MCF 10A (cell line): ENCODE measurements at places on chromosomes 3 and 15.

DNA sequence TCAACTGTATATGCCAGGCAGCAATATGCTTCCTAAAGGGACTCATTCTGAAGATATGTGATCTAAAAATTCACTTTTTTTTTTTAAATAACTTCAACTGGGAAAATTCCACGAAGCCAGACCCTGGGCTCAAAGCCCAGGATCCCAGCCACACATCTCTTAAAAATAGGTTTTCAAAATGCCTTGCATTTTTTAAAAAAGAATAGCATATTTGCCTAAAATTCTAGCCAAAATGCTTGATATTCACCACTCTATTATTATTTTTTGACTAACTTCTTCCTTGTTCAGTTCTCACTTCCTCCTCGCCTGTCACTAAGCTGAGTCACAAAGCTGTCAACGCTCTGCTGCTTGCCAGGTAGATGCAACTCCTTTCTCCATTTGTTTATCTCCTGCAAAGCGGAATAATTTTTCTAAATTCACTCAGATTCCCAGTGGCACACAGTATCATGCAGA is 28.0 kb upstream of the VGLL4 start:
- peak; percentile 18 for DNase-seq

GRCh38 chr15:29747837-29748417 is 74.3 kb downstream of the TJP1 start:
- peak; percentile 30 for DNase-seq

- no peak for DNase-seq
Observed at GRCh38 chr15:97991972-97992541, 31.6 kb downstream of the ARRDC4 start.

GRCh38 chr15:51736751-51737521 is 519 bp downstream of the LYSMD2 start:
- peak; percentile 56 for DNase-seq
